ENCODE measurements at places on chromosomes 4 and X.

DNA sequence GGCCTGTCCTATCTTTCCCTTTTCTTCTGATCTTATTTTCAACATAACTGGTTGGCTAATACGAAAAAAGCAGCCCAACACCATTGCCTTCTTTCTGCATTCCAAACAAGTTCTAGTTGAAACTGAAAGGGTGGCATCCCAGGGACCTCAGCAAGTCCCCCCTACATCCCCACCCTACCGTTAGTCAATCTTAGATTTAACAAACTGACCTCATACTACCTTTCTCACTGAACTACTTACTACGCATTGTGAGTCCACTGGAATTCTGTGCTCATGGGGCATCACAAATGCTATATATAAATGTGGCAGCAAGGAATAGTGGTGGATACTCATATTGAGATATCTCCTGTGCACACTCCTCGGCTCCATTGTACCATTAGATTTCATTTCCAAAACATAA lies 33.1 kb upstream of the FGF5 start:
- no peak for DNase-seq

DNA sequence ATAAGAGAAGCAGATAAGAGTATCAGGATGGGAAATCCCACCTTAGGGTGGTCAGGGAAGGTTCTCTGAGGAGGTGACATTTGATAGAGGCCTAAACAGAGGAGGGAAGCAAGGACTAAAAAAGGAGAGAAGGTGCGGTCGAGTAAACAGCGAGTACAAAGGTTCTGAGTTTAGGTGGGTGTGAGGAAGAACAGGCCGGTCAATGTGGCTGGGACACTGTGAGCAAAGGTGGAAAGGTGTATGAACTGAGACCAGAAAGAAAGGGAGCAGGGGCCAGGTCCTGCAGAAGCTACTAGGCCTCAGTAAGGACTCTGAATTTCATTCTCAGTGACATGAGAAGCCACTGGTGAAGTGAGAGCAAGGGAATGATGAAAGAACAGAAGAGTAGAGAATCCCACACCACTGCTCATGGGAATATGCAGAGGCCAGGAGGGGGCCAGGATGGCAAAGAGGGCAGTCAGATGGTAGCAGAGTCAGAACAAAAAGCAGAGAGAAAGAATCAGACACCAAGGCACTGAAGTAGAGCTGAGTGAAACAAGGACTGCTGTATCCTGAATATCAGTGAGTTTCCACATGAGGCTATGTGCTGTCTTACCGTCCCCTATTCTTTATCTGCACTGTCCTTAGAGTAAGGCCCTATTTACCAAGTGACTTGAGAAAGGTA lies 18.0 kb downstream of the PRSS48 start:
- no peak for DNase-seq

DNA sequence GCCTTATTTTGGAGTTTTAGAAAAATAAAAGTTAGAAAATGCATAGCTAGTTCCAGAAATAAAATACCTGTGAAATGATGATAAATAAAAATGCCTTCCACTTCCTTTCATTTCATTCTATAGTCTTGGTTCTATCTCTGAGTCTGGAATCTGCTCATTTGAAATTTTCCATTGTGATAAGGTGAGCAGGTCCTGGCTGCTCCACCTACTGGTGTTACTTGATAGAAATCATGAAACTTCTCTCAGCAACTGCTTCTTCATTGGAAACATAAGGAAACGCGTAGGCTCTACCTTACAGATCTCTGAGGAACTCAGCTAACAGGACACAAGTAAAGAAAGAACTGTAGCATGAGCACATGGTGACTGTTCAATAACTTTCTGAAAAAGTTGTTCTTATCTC lies 141.8 kb downstream of the DCHS2 start:
- DNase-seq = no peak

DNA sequence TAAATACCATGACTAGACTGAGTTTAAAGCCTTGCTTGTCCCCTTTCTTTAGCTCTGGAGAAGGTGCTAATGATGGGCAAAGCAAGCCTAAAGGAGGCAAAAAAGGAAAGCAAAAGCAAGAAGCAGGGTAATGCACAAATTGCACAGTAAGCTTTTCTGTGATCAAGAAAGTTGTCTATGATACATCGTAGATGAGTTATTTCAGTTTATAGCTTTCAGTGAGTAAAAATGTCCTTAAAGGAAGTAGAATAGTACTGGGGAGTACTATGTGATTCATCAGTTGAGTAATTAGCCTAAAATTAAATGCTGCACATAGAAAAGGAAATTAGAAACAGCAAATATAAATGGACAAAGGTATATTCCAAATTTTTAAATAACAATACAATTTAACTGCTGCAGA lies 50.2 kb upstream of the PDE5A start:
- DNase-seq = no peak

- DNase-seq = no peak
These were observed 25.6 kb upstream of the DAPP1 start for GRCh38 chr4:99790796-99791617.

DNA sequence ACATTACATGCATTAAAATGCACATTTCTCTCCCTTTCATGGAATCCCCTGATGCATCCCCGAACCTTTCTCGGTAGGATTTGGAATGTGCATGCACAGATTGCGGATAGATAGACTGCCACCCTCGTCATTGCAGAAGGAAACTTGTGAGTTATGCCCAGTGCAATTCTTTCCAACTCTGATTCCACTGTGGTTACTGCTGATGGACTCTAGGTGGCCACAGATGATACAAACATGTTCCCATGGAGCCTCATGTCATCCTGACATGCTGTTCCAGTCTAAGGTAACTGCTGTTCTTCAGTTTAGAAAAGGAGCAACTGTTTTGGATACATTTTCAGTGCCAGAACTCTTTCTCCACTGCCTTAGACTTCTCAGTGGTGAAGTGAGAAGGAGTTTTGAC lies 9.1 kb upstream of the VCX3B start:
- DNase-seq = no peak

DNA sequence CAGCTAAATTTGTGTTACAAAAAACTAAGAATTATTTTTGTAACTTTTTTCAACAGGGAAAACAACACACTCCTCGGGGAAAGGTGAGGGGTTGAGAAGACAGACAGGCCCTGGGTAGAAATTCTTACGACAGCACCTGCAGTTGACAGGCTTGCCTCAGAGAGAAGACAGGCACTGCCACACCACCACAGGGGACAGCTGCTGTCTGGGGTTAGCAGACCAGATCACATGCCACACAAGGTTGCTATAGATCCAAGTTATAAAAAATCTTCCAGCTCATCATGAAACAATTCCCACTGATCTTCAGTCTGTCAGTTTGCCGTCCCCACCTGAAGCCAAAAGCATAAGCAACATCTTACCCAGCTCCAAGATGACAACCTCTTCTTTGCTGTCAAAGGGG lies 143.2 kb upstream of the ZCCHC13 start:
- no peak for DNase-seq

DNA sequence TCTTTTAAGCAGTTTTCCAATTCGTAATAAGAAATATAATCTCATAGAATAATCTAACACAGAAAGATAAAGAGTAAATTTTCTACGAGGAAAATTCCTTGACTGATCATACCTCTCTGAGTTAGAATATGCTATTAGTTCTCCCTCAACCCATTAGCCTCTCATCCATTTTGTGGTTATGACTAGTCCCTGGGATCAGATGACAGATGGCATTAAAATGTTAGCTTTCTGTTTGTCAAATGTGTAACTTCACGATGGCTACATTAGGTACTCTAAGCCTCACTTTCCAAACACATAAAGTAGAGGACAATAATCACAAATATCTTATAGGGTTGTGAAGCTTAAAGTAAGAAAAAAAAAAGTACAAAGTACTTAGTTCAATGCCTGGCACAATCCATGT lies 112.2 kb downstream of the ZAR1 start:
- no peak for DNase-seq

GRCh38 chrX:51694254-51694653 lies 11.6 kb upstream of the CENPVL2 start:
- no peak for DNase-seq

- DNase-seq = no peak
These were observed 522.5 kb downstream of the IQCM start for GRCh38 chr4:149293046-149293649.

- DNase-seq = no peak
These were observed 34.1 kb upstream of the NAF1 start for GRCh38 chr4:163200727-163201349.

DNA sequence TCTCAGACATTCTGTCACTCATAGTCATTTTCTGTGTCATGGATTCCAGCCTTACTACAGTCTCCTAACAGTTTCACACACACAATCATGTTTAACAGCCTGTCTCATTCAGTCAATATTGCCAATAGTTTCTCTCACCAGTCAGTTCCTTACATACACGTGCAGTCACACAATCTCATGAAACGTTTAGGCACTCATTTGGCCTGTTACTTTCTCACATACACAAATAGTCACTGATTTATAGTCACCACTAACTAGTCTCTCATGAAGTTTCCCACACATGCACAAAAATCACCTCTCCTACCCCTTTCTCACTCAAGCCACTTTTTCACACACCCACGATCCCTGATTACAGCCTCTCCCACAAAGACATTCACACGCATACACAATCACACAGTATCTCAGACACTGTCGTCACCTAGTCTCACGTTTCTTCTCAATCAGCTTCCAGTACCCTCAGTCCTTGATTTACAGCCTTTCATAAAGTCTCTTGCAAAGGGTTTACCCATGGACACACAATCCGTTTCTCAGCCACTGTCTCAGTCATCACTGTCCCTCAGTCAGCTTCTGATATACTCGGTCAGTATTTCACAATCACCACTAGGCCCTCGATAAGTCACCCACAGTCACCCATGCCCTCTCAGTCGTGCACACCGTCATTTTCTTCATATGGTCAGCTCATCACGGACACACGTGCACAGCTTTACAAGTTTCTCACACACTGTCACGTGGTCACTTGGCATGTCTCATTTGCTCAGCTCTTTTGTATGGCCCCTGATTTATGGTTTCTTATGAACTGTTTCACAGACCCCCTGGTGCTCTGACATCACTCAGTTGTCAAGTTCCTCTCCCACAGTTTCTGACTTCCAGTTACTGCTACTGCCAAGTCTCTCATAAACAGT lies 4.2 kb upstream of the CFP start:
- no peak for DNase-seq

DNA sequence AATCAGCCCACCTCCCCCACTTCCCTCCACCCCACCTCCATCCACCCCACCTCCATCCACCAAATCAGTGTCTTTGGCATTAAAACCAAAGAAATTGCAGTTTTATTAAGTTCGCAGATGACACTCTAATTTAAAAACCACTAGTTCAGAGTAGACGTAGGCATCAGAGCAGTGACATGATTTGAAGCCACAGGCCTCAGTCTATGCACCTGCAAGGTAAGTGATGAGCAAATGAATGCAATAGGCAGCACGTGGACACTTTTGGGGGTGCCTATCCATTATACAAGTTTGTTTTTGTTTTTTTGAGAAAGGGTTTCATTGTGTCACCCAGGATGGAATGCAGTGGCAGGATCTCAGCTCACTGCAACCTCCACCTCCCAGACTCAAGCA lies 88.0 kb upstream of the TRIM2 start:
- DNase-seq = no peak

- DNase-seq = no peak
These were observed 877.5 kb upstream of the TENM3 start for GRCh38 chr4:181365671-181366070.

- DNase-seq = no peak
These were observed 53.9 kb upstream of the ATP8A1 start for GRCh38 chr4:42710761-42711160.

DNA sequence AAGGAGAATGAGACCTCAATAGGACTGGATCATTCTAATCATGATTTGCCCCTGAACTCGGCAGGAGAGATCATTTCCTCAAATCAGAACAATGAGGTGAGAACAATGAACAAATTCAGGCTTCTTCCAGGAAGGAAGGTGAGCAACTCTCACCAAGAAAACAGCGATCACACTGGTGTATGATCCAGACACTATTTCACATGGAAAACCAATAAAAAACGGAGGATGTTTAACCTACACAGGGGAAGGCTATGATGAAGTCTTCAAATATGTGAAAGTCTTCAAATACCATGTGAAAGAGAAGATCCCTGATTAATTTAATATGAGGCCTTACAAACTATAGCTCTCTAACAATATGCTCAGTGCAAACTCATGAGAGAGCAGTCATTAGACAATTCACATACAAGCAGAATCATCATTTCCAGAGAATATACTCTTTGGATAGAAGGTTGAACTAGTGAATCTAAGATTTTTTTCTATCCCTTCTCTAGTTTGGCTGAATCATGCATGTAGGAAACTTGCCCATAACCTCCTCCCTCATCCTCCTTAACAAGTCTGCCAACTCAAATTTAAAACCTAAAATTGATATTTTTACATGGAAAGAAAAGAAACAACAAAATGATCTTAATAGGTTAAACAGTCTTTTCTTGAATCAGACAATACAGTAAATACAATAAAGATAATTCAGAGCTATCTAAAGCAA lies 122.5 kb downstream of the ADAMTS3 start:
- DNase-seq = no peak

GRCh38 chr4:3371033-3372001 lies 70.5 kb upstream of the HGFAC start:
- no peak for DNase-seq

- DNase-seq = no peak
These were observed 139.1 kb upstream of the PAQR3 start for GRCh38 chr4:79078339-79078738.

GRCh38 chr4:37873386-37873785 lies 17.5 kb upstream of the TBC1D1 start:
- DNase-seq = no peak

DNA sequence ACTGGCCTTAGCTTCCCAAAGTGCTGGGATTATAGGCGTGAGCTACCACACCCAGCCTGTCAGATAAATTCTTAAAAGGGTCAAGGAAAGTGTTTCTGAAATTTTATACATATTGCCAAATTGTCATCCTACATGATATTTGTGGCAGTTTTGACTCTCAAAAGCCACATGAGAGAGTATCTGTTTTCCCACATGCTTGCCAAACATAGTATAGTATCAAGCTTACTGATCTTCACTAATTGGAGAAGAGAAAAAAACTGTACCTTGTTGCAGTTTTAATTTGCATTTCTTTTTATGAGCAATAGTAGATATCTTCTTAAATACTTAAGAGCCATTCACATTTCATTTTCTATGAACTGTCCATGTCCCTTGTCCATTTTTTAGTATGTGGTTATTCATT lies 83.6 kb downstream of the TET2 start:
- no peak for DNase-seq

DNA sequence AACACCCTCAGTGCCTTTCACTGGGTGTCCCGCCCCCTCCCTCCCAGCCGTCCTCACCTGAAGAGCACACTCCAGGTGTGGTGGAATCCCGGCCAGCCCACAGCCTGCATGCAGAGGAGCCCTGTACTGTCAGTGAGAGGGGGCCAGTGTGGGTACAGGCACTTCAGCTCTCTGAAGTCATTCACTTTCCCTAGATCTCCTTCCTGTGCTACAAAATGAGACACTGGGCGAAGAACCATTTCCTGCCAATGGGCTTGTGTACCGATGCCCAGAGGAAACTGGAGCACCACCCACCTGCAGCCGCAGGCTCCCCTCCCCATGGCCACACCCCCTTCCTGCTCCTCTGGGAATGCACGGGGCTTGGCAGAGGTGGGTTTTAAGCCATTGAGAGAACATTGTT lies 73.9 kb upstream of the C4orf50 start:
- DNase-seq = no peak

GRCh38 chr4:185196437-185196836 lies 7.4 kb downstream of the CFAP97 start:
- no peak for DNase-seq
